ENCODE measurements at places on chromosomes 7 and 10.

- no peak for DNase-seq
Observed at GRCh38 chr7:66303454-66304155, 98.5 kb downstream of the TPST1 start.

GRCh38 chr7:105810556-105810955, 65.8 kb downstream of the ATXN7L1 start:
- DNase-seq: no peak

DNA sequence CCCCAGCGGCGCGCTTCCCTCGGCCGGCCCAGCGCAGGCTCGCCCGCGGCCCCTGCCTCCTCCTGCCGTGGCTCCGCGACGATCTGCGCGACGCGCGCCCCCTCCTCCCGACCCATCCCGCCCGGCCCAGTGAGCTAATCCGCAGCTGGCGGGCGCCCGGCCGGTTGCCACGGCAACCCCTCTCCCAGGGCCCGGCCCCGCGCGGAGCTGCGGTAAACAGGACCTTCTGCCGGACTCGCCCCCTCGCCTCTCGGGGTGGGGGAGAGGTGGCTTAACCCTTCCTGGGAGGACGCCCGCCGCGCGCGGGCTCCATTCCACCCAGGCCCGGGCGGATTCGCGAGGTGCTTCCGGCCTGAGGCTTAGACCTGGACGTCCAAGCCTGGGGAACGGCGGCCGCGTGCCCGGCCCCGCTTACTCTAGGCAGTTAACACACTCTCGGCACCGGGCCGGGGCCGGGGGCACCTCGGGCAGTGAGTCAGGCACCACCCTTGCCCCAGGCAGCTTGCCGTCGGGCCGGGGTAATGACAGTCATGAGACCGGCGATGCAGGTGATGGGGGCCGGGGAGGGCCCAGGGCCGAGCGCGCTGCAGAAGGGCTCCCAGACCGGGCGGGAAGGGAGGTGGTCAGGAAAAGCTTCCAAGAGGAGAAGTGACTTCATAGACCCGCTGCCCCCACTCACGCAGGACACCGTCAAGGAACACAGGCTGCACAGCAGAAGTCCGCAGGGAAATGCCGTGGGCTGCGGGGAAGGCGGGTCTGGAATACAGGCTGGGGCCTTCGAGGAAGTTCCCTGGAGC, at the start of gene DENND2A:
Gene DENND2A (minus strand): TSS at position 87 of the 797 bp plus-strand sequence. CDS start 38,416 bp downstream, outside the sequence.
- DNase-seq: no peak

DNA sequence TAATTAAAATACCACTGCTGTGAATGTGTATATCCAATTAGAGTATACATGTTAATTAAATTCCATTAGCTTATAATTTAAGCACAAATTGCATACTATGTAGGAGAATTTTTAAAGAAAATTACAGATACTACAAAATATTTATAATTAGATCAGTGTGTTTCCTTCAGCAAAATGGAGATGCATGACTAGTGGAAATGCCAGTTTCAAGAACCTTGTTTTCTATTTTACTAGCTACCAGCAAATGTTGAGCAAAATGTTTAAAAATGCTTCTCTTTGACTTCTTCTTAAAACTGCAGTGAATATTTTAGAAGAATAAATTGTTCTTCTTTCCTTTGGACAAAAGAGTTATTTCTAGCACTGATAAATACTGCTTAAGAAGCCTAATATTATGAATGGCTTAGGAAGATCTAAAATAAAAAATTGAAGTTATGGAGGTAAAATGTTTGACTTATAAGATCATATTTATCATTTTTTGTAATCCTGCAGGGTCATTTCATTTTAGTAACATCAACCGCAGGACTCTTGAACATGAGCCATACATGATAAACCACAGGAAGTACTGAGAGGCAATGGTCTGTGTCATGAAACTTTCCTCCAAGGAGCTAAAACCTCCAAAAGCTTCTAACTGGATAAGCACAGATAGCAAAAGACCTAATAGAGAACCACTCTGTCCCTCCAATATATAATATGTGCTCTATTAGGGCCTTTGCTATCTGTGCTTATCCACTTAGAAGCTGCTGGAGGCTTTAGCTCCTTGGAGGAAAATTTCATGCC, 1066.0 kb upstream of the CELF2 start:
- DNase-seq: no peak

DNA sequence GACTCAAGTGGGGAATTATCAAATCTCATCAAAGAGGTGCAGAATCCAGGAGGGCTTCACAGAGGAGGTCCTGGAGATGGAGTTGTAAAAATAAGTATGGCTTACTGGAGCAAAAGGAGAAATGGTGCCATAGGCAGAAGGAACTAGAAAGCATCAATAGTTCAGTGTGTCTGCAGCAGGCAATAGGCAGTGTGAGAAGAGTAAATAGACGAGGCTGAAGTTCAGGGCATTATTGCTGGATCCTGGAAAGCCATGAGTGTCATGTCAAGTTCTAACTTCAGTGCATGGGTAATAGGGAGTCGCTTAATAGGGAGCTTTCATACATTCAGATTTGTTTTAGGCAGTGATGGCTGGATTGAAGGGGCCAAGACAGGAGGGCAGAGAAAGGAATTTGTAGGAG, 39.3 kb downstream of the CYP26A1 start:
- DNase-seq: no peak

DNA sequence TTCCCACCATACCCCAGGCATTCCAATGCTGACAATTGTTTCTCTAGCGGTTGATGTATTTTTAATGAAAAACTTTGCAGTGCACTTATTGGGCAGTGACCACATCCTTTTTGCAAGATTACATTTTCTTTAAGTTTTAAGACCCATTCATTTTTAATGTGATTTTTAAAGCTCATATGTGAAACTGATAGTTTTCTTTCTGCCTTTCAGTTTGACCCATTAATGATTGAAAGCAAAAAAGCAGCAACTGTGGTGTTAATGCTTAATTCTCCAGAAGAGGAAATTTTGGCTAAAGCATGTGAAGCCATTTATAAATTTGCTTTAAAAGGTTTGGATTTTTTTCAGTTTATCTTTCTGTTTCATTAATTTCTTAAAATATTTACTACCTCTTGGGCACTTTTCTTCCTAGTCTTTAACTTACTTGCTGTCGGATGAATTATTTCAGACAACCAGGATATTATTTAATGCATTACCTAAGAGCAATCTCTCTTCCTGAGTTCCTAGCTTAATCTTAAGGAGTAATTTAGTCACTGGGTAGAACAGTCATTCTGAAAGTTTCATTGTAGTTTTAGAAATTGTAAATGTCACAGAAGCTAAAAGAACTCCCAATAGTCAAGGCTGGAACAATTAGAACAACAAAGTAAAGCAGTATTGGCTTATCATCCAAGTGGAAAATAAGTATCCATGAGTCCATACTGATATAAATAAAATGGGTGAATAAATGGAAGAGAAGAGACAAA, 18.3 kb downstream of the ARMC3 start:
- no peak for DNase-seq

DNA sequence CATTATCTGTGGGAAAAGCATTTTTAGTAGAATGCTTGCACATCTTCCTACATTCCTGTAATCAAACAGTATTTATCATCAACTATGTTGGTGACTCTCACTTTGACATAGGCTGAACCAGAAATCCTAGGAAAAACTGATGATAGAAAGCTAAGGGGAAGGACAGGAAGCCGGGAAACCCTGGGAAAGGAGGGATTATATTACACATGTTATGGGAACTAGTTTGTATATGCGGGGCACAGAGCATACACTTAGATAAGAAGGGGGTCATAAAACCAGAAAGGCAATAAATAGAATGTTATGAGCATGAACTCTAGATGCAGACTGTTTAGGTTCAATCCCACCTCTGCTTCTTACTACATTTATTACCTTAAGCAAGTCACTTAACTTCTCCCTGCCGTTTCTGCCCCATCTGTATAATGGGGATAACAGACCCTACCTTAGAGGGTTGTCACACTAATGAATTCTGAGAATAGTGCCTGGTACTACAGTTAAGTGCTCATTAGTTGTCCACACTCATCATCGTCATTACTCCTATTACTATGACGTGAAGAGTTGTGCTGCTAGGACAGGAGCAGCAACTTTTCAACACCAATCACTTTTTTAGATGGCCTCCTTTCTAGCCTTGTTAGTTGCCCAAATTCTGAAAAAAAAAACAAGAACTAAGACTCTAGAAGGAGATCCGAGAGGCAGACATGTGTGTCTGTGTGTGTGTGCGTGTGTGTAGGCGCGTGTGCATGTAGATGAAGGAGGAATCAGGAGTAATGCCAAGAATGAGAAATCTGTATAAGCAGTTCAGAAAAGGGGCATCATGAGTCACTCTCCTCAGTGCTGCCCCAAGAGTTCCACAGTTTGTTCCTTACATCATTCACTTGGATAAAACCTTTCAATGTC, 52.2 kb downstream of the KMT2C start:
- DNase-seq: no peak

GRCh38 chr10:84344526-84344925, 16.1 kb downstream of the CCSER2 start:
- no peak for DNase-seq

- DNase-seq: no peak
Observed at GRCh38 chr10:33835556-33835955, 501.1 kb upstream of the NRP1 start.

DNA sequence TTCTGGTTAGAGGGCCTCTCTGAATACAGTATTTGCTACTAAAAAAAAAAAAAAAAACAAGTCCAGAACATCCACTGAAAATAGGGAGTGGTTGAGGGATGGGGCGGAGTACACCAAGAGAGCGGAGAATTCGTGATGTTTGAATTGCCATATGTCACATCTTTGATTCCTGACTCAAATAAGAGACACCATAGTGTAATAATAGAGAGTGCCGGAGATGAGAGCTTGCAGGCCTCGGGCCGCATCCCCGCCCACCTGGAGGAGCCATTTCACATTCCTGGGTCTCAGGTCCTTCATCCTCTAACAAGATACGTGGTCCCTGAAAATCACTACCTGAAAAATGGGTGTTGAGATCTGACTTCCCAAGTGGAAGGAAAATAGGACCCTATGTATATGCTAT, 46.8 kb downstream of the KIAA1549 start:
- DNase-seq: no peak

- no peak for DNase-seq
Observed at GRCh38 chr7:127890726-127891125, 140.5 kb downstream of the LRRC4 start.

DNA sequence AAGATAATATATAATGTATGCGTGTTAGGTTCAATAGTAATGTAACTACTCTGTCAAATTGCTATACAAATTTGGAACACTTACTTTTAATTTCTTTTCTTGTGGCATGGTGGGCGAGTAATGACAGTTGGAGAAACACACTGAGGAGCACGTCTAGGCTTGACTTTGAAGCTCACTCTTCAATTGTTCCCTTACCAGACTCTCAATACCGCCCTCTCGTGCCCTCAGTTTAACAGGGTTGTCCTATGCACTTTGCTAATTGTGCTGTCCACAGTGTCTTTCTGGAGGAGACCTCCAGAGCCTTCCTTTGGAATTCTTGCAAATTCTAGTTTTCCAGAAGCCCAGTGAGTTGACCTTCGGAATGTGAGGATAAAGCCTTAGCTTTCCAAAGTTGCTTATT, 107.2 kb upstream of the RELN start:
- DNase-seq: no peak

GRCh38 chr7:73329861-73330581, 2.1 kb downstream of the FKBP6 start:
- DNase-seq: no peak

- no peak for DNase-seq
Observed at GRCh38 chr10:3911713-3912442, 126.9 kb upstream of the KLF6 start.

DNA sequence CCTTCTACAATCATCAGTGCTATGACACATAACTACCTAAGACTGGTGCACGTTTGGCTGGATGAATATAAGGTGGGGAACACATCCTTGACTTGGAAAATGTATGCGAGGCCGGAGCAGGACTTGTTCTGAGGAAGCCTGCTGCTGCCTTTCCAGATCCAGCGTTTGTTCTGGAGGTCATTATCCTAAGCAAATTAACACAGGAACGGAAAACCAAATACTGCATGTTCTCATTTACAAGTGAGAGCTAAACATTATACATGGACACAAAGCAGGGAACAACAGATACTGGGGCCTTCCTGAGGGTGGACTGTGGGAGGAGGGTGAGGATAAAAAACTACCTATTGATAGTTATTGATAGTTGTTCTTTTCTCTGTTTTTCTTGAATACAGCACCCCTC, 10.8 kb upstream of the GALNT11 start:
- no peak for DNase-seq

DNA sequence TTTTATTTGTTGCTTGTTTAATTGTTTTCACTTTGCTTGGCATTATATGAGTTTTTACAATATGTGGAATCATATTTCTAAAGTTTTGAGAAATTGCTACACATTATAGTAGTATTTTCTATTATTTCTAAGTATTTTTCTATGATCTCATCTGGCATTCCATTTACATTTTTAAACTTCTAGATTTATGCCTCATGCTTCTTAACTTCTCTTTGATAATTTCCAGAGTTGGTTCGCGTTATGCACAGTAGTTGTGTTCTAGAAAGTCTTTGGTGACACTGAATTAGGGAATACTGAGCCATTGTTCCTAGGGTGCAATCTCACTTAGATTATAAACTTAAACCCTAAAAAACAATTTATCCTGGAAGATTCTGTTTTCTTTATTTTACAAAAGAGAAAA, 129.2 kb downstream of the GNAI1 start:
- DNase-seq: no peak

GRCh38 chr10:121444520-121445165, 153.6 kb downstream of the FGFR2 start:
- no peak for DNase-seq

- DNase-seq: no peak
Observed at GRCh38 chr7:120160166-120160565, 112.8 kb upstream of the KCND2 start.

DNA sequence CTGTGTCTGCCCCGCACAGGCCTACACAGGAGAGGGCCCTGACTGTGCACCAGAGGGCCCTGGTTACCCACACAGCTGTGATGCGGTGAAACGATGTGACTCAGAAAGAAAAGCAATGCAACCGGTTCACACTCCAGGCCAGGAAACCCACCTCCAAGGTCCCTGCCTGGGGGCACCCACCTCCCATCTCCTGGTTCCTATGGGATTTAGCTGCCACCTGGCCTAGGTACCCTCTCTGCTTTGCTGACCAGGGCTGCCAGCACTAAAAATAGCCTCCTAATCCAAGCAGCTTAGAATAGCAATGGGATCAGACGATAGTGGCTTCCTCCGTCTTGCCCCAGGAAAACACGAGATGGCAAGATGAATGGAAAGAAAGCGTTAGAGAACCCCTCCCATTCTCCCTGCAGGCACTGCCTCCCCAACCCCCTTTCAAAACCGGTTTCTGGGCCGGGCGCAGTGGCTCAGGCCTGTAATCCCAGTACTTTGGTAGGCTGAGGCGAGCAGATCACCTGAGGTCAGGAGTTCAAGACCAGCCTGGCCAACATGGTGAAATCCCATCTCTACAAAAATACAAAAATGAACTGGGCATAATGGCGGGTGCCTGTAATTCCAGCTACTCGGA, 12.4 kb downstream of the RBP3 start:
- no peak for DNase-seq

Data from stimulated activated CD8-positive, alpha-beta memory T cell treated with anti-CD3 and anti-CD28 coated beads, Interleukin-12 subunit alpha, Interleukin-12 subunit beta, amount 100 ng/mL, for 4 hours (primary cell).